ENCODE measurements at places on chromosomes 12 and 14.

- peak; percentile 43 for DNase-seq
Observed at GRCh38 chr14:22656945-22657731, 13.0 kb upstream of the OR6J1 start.

DNA sequence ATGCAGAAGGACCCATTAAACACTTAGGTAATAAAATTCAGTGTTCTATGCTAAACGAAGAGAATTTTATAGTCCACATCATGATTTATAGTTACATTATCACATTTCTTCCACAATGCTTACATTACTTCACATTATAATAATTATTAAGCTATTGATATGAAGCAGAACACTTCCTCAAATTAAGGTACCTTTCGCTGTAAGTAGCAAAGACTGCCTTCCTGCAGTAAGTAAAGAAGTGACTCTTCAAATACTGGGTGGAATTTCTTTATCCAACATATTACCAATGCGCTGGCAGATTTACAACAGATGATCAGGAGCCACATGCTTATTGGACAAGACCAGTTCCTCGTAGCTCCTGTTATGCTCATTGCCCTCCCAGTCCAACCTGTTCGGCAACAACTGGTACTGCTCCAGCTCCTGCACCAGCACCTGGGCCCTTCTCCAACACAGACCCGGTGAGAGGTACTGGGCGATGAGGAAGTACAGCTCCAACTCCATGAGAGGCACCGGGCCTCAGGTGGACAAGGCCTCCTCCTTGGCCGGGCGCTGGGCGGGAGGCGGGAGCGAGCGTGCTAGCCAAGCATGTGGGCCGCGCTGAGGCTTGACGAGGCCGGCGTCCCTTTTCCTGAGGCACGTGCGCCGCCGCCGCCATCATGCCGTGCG, 210.7 kb upstream of the ATP2B1 start:
- no peak for DNase-seq

- no peak for DNase-seq
Observed at GRCh38 chr12:7118881-7119280, 9.8 kb downstream of the RBP5 start.

DNA sequence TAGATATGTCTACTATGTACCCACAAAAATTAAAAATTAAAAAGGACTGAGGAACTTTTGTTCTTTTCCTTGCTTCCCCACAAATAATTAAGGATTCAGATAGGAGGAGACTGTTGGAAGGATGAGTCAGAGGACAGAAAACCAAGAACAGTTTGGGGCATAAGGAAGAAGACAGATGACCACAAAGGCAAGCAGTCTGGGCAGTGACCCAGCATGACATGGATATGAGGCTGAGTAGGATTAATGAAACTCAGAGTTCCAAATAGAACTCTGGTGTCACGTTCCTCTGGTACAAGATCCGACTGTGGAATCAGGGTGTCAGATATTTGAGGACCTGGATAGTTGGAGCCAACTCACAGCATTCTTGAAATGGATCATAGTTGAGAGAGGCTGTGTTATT, 89.3 kb upstream of the SLC38A4 start:
- peak; percentile 94 for DNase-seq

DNA sequence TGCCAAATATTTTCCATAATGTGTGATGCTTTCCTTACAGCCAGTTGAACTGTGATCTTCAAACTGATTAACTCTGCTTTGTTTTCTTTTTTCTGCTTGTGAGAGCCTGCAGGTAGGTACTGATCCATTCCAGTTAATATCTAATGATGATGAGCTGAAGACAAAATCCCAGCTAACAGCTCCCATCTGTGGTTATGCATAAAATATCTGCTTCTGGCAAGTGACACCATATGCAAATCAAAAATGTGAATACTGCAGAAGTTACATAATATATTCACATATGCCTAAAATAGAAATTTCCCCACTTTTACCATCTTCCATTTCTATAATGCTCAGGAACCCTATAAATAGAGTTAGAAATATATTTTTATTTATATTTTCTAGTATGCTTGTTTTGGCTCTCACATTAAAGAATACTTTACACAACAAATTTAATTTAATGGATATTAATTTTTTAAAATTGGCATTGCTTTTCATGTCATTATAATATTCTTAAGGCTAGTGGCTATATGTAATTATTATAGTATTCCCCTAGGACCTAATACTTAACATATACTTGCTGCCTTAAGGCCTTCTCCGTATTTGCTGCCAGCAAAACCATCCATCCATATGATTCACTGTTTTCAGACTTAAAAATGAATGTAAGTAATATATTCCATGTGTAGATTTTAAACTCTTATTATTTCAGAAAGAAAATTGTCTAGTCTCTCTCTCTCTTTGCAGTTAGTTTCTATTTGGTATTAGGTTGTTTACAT, 83.8 kb downstream of the CCER1 start:
- no peak for DNase-seq

DNA sequence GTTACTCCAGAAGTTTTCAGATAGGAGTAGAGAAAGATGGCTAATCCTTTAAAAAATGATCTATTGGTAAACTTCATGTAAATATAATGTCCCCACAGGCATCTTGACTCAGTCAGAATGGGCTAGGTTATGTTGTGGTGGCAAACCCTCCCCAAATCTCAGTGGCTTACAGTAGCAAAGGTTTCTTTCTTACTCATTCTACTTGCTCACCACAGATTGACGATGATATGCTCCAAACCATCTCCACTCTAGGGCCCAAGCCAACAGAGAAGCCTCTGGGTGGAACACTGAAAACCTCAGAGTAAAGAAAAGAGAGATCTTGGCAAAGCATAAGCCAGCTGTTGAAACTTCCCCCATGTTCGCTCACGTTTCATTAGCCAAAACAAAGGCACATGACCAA, 146.4 kb downstream of the EMP1 start:
- peak; percentile 62 for DNase-seq

- no peak for DNase-seq
Observed at GRCh38 chr12:68446901-68447796, 115.0 kb upstream of the MDM1 start.

DNA sequence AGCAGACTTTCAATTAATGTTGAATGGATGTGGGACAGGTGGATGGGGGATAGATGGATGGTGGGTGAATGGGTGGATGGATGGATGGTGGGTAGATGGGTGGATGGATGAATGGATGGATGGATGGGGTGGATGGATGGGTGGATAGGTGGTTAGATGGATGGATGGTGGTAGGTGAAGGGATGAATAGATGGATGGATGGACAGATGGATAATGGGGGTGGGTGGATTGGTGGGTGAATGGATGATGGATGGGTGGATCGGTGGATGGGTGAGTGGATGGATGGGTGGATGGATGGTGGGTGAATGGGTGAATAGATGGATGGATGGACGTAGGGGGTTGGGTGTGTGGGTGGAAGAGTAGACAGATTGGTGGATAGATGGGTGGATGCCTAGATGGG, 14.0 kb upstream of the INF2 start:
- no peak for DNase-seq

- peak; percentile 39 for DNase-seq
Observed at GRCh38 chr12:64256166-64256800, 34.2 kb upstream of the KICS2 start.

DNA sequence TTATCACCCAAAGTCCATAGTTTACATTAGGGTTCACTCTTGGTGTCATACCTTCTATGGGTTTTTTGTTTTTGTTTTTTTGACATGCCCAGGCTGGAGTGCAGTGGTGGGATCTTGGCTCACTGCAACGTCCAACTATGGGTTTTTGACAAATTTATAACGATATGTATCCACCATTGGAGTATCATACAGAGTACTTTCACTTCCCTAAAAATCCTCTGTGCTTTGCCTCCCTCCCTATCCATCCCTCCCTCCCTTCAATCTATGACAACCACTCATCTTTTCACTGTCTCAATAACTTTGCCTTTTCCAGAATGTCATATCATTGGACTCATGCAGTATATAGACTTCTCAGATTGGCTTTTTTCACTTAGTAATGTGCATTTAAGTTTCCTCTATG, 139.0 kb upstream of the CCDC198 start:
- no peak for DNase-seq

GRCh38 chr14:65210822-65211182, 108.5 kb upstream of the MAX start:
- no peak for DNase-seq

GRCh38 chr14:89787525-89787924, 167.0 kb downstream of the EFCAB11 start:
- peak; percentile 17 for DNase-seq

DNA sequence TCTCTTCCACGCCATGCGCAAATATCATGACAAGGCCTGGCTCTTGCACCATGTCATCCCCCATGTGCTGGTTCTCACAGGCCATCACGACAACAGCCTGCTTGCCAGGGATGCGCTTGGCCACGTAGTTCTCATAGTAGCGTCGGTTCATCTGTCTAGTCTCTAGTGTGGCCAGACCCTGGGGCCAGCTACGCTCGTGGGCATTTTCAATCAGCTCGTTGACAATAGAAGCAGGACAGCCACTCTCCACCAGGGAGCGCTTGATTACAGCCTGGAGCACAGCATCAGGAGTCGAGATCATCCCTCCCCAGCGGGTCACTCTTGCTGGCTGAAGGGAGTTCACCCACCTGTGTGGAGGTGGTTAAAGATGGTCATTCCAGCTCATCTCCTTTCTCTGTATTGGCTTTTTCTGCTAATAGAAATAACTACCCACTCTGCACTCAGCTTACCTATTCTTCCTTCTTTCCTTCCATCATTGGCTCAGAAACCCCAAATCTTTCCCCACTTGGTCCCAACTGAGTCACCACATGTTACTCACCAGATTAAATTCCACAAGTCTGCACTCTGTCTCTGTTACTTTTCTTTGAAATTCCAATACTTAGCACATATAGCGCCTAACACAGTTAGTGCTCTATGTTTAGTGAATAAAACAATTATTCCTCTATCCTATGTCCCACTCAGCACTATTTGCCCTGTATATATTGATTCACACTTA, 15.1 kb downstream of the RNF41 start:
- DNase-seq = no peak

- DNase-seq = no peak
Observed at GRCh38 chr12:13181375-13182070, 15.0 kb upstream of the EMP1 start.

GRCh38 chr12:130762319-130762675, 46.2 kb upstream of the RIMBP2 start:
- DNase-seq = no peak

GRCh38 chr14:101962503-101962874, 1.9 kb upstream of the DYNC1H1 start:
- no peak for DNase-seq

GRCh38 chr12:91984556-91984955, 161.1 kb downstream of the BTG1 start:
- no peak for DNase-seq

GRCh38 chr14:91396959-91397815, 20.4 kb downstream of the CCDC88C start:
- DNase-seq = no peak

GRCh38 chr12:76952995-76953394, 74.2 kb upstream of the CSRP2 start:
- no peak for DNase-seq

GRCh38 chr12:1464925-1465324, 129.5 kb downstream of the FBXL14 start:
- no peak for DNase-seq

DNA sequence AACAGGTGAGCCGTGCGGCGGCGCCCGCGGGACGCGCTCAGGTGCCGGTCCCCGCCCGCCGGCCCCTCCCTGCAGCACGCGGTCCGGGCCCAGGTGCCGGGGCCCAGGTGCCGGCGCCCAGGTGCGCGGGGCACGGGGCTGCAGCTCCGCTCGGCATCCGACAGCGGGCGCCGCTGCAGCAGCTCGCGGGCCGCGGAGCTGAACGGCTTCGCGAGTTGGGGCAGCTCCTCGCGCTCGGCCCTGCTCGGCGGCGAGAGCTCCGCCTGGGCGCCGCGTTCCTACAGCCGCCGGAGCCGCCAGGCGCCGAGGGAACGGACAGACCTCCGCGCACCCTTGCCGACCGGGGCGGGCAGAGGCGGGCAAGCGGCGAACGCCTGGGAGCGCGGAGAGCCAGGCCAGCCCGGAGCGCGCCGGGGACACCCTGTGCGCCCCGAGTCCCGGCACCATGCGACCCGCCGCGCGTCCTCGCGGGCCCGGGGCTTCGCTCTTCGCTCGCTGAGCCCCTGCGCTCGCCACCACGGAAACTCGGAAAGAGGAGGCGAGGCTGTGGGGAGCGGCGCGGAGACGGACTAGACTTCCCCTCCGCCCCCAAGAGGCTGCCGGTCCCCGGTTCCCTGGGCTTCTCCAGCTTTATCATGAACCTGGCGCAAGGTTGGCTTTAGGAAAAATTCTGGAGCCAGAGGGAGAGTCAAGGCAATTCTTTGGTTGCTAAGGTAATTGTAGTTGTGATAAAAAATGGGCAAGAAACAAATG, at the start of gene RGS6:
Gene RGS6 (plus strand): TSS at position 201 of the 753 bp plus-strand sequence.
- DNase-seq = no peak

DNA sequence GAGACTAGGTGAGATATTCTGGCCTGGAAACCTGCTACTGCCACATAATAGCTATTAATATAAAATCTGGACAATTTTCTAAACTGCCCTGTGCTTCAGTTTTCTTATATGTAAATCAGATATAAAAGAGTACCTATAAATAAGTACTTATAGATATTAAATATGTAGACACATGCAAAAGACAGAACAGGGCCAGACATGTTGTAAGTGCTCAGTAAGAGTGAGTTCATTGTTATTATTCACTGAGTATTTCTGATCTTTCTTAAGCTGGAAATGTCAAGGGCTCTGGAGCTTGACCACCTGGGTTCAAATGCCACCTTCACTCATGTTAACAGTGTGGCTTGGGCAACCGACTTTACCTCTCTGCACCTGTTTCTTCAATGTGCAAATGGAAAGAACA, 179.8 kb downstream of the GALC start:
- no peak for DNase-seq

Measured in stromal cell of bone marrow (primary cell).